Activated naive CD8-positive, alpha-beta T cell treated with anti-CD3 and anti-CD28 coated beads for 36 hours (primary cell): ENCODE measurements at places on chromosomes 6 and 20.

DNA sequence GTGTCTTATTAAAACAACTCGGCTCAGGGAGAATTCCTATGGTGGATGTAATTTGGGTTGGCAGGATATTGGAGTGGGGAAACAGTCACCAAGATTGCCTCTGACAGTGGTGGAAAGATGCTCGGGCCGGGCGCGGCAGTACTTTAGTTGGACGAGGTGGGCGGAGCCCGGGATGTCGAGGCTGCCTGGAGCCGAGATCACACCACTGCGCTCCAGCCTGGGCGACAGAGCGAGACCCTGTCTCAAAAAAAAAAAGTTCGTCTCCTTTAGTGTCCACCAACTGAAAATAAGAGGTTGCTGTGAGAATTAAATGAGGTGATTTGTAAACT, 621 bp downstream of the NOL7 start:
- DNase-seq = peak; percentile 55

DNA sequence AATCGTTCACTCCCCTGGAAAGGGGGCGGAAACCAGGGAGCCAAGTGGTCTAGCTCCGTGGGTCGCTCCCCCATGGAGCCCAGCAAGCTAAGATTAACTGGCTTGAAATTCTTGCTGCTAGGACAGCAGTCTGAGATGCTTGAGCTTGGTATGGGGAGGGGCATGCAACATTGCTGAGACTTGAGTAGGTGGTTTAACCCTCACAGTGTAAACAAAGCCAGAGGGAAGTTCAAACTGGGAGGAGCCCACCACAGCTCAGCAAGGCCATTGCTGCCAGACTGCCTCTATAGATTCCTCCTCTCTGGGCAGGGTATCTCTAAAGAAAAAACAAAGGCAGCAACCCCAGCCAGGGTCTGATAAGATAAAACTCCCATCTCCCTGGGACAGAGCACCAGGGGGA, 43.2 kb downstream of the COL21A1 start:
- DNase-seq = no peak

GRCh38 chr6:22409486-22409885, 112.7 kb upstream of the PRL start:
- no peak for DNase-seq

DNA sequence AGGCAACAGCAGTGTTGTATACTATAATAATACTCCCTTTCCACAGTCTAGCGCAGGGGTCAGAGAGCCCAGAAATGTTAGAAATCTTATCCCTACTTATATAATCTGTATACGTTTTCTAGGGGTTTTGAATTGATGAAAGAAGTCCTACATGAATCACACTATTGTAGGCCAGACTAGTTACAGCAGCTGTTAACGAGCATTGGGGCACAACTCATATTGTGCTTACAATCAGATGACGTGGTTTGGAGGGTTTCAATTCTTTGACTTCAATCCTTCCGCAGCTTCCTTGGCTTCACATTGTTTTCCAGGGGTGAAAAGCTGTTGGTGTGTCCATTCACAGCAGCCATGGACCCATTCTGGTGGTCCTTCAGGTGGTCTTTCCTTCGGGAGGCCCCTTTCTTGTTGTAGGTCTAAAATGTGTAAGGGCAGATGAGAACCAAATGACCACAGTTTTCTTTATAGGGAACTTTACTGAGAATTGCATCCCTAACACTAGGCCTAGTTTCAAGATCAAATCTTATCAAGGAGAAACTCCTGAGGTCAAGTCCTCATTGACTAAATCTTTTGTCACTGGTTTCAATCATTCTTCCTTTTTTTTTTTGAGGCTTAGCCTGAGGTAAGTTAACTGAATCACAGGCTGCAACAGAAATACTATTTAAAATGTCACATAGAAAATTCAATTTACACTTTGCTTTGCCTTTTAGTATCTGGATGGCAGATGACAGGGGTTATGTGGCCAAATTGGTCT, 79.7 kb downstream of the ELOVL5 start:
- DNase-seq = no peak

GRCh38 chr20:4216142-4216735, 200.9 kb upstream of the RNF24 start:
- DNase-seq = no peak

- peak; percentile 50 for DNase-seq
Observed at GRCh38 chr20:13220904-13221297, at the start of gene ISM1. TSS of gene ISM1 (plus strand) at chr20:13221274. CDS start at chr20:13221777, 503 bp downstream.

GRCh38 chr6:11975353-11975977, 36.6 kb upstream of the HIVEP1 start:
- DNase-seq = peak; percentile 30

GRCh38 chr6:109197061-109197460, 101.8 kb downstream of the CEP57L1 start:
- no peak for DNase-seq

DNA sequence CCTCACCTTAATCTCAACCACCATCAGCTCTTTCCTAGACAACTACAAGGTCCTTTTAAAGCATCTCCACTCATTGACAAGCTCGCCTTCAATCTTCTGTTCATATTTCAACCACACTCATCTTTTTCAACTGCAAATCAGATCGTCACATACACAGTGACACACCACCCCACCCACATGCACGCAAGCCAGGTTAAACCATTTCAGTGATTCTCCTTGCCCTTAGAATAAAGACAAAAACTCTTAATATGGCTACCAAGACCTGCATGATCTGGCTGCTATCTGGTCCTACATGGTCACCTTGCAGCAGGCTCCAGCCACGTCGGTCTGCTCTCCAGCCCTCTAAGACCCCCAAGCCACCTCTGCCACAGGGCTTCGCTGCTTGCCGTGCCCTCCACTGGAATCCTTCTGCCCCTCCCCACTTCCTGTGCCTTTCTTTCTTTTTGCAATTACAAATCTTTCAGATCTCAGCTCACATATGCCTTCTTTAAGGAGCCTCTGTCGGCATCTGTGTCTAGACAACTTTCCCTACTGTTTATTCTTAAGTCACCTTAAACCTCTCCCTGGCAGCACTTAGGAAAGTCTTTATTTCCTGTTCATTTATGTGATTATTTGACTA, 507.3 kb upstream of the ARID1B start:
- peak; percentile 18 for DNase-seq

- DNase-seq = no peak
Observed at GRCh38 chr6:83536647-83537589, 24.6 kb downstream of the PRSS35 start.

- DNase-seq = no peak
Observed at GRCh38 chr6:73680289-73680918, 15.6 kb upstream of the CD109 start.

DNA sequence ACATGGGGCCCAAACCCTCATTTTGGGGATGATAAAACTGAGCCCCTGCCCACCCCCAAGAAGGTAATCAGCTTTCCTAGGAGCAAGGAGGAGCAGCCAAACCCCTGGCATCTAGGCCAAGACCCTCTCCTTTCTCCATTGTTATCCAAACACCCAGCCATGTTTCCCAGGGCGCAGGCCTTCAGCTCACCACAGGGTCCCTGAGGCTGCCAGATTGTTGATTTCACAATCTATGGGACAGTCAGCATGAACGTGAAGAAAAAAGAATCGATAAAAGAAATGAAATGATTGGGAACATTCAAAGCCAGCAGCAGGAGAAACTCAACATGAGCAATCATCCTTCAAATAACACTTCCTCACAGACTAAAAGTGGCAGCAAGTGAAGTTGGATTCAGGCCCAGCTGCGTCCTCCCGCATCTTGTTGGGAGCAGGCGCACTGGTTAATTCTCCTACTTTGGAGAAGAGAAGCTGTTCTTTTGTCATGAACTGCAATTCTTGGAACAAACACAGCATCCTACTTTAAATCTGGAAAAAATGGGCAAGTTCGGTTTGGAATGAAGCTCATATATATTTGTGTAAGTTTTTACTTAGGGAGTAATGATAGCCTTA, 241.8 kb upstream of the PRDM1 start:
- DNase-seq = no peak

GRCh38 chr6:164042212-164042611, 627.7 kb downstream of the QKI start:
- no peak for DNase-seq

- no peak for DNase-seq
Observed at GRCh38 chr20:49338061-49338460, 60.2 kb upstream of the ZNFX1 start.

DNA sequence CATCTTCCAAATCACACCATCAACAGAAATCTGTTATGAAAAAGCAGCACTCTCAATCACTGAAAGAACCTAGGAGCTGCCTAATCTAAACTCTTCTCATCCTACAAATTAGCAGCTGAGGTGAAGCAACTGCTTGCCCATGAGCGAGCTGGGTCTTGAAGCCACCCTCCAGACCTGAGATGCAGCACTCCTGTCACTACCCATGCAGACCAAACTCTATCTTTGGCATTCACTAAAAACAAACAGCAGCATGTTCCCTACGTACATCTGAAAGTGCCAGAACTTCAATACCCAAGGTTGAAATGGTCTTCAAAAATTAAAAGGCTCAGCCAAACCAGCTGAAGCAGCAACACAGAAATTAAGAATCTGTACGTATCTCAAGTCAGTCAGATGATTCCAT, 14.3 kb downstream of the ADNP start:
- no peak for DNase-seq

- DNase-seq = no peak
Observed at GRCh38 chr6:21150667-21151066, 442.9 kb upstream of the SOX4 start.

DNA sequence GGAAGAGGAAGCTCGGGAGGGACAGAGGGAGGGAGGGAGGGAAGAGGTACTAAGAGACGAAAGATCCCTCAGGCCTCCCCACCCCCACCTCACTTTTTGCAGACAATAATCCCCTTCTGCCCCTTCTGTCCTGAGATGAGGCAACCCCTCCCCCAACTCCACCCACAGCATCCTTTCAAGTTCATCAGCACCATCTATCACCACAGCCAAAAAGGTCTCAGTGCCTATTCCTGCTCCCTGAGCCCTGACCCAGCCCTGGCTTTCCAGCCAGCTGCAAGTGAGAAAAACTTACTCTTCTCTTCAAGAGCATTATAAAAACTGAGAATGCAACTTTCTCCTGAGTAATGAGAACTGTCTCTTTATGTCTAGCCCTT, 133.2 kb upstream of the LRFN2 start:
- DNase-seq = no peak

DNA sequence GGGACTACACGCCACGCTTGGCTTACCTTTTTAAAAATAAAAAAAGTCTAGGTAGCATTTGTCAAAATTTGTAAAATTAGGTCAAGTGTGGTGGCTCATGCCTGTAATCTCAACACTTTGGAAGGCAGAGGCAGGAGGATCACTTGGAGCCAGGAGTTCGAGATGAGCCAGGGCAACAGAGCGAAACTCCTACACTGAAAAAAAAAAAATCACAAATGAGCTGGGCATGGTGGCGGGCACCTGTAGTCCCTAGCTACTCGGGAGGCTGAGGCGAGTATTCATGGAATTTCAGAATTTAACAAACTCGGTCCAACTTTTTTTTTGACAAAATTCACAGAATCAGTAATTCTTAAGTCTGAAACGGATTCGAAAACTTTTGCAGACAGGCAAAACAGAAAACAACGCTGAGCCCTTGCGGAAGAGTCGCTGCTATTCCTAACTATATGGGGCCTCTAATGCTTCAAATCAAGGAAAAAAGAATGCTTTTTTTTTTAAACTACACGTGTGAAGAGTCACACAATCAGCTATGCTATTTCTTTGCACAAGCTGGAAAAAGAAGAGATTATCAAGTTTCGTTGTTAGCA, 62.9 kb downstream of the GTF2H5 start:
- DNase-seq = no peak

- peak; percentile 51 for DNase-seq
Observed at GRCh38 chr6:2909718-2910117, 6.6 kb upstream of the SERPINB9 start.

DNA sequence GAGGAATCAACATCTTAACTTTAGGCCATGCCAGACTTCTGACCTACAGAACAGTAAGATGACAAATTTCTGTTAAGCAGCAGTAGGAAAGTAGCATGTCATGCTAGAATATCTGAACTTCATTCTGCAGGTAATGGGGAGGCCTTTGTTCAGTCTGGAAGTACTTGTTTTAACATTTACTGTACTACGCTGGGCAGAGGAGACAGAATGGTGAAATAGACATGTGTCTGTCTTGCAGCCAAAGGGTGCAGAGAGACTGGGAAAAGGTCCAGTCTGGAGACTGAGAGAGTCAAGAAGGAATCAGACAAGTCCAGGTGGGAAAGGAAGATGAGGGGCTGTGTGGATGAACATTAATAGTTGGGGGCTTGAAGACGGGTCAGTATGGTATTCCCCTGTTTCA, 17.5 kb upstream of the ZBTB2 start:
- no peak for DNase-seq

- no peak for DNase-seq
Observed at GRCh38 chr6:127366282-127367022, 23.0 kb upstream of the ECHDC1 start.

DNA sequence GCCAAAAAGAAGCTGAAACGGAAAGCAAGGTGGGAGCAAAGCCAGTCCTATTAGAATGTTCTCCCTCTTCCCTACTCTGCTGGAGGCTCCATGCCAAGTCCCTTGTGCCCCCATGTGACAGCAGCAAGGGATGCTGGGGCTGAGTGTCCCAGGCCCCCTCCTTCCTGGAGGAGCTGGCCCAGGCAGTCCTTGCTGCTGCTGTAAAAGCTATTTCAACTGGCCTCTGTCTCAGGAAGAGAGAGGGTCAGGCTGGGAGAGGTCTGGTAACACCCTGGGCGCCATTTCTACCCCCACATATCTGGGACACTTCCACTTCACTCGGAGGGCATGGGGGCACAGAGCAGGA, 25.0 kb downstream of the TTBK1 start:
- no peak for DNase-seq

GRCh38 chr20:32474717-32474966, 110.5 kb downstream of the NOL4L start:
- no peak for DNase-seq

- no peak for DNase-seq
Observed at GRCh38 chr6:11315743-11316437, 83.4 kb upstream of the NEDD9 start.

DNA sequence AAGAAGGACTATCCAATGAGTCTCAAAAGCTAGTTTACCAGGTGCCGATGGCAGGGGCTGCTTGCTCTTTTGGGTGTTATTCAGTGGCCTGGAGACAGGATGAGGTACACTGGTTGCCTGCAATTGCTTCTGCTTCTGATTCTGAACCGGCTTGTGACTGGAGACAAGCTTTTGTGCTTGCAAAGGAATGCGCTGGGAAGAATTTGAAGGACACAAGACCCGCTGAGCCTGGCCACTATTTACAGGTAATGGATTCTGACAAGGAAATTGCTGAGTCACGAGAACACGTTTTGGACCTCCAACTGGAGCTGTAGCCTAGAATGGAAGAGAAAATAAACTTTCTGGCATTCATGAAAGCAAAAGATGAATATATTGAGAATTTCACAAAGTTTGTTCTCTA, 5.8 kb downstream of the AURKA start:
- DNase-seq = no peak

- no peak for DNase-seq
Observed at GRCh38 chr20:59324521-59325141, 24.2 kb downstream of the EDN3 start.

- DNase-seq = no peak
Observed at GRCh38 chr6:117613920-117614560, 11.7 kb upstream of the GOPC start.
